Kidney (tissue), 22 donors: ENCODE measurements at places on chromosomes 3 and 15. TPM values are rescaled to one million over a fixed set of nuclear protein-coding genes. Genes with fewer than 3 reads are reported as not detected.

PPP1R14D gene
- not detected for total RNA-seq

ACAN gene
- total RNA-seq = 10.3 TPM

TGM4 gene
- total RNA-seq = not detected

BRPF1 gene
- total RNA-seq = 22.4 TPM

FHIT gene
- 20.2 TPM for total RNA-seq

CRELD1 gene
- 43.2 TPM for total RNA-seq

CHDH gene
- total RNA-seq = 33.4 TPM

LRRIQ4 gene
- total RNA-seq = not detected

GABRG3 gene
- total RNA-seq = not detected

GOLGA8J gene
- total RNA-seq = not detected

WNT7A gene
- 3.3 TPM for total RNA-seq

MORC1 gene
- 0.06 TPM for total RNA-seq

WDR93 gene
- total RNA-seq = 2.5 TPM

CHAC1 gene
- total RNA-seq = 4.7 TPM

LRRK1 gene
- 24.9 TPM for total RNA-seq

- no peak for DNase-seq
- no peaks in the 10 kb centered on the region for H3K36me3 ChIP-seq
- H3K27ac ChIP-seq = no peak overlapping the region
- H3K4me3 ChIP-seq = no peak overlapping the region
These were observed 179.1 kb downstream of the NTRK3 start for GRCh38 chr15:88077296-88078020.

GRCh38 chr3:184322731-184323487 is 8.5 kb downstream of the EIF4G1 start:
- H3K36me3 ChIP-seq = peaks cover 75% of the 10 kb centered on the region
- H3K27ac ChIP-seq = no peak overlapping the region
- no peaks in the 10 kb centered on the region for H3K27me3 ChIP-seq
- H3K4me1 ChIP-seq = peaks cover 13% of the 10 kb centered on the region
- DNase-seq = no peak

- no peak overlapping the region for H3K27ac ChIP-seq
- no peak overlapping the region for H3K4me3 ChIP-seq
- peaks cover 6% of the 10 kb centered on the region for H3K36me3 ChIP-seq
- peaks cover 2% of the 10 kb centered on the region for H3K4me1 ChIP-seq
- no peak for DNase-seq
These were observed 145.4 kb downstream of the KLHL25 start for GRCh38 chr15:85649372-85649771.

DNA sequence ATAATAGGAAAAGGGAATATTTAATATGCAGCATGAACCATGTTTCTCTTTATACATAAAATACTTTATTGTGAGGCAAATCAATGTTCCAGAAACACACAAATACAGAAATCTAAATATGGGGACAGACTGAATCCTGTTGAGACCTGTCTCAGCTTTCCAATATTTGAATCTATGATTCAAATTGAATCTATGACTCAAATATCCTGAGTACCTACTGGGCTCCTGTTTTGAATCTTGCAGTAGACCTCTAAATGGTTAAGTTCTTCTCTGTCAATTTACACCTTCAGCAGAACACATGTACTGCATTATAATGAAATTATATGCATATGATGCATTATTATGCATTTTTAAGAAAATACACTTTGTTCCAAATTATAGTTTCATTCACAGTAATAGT is 143.2 kb upstream of the PLXND1 start:
- no peak overlapping the region for H3K27ac ChIP-seq
- H3K36me3 ChIP-seq = no peaks in the 10 kb centered on the region
- no peak for DNase-seq
- no peaks in the 10 kb centered on the region for H3K4me1 ChIP-seq
- H3K27me3 ChIP-seq = no peaks in the 10 kb centered on the region
- no peak overlapping the region for H3K4me3 ChIP-seq

- no peaks in the 10 kb centered on the region for H3K36me3 ChIP-seq
- H3K4me1 ChIP-seq = no peaks in the 10 kb centered on the region
- H3K27ac ChIP-seq = no peak overlapping the region
These were observed 930.6 kb upstream of the SEMA6D start for GRCh38 chr15:46786590-46787285.

DNA sequence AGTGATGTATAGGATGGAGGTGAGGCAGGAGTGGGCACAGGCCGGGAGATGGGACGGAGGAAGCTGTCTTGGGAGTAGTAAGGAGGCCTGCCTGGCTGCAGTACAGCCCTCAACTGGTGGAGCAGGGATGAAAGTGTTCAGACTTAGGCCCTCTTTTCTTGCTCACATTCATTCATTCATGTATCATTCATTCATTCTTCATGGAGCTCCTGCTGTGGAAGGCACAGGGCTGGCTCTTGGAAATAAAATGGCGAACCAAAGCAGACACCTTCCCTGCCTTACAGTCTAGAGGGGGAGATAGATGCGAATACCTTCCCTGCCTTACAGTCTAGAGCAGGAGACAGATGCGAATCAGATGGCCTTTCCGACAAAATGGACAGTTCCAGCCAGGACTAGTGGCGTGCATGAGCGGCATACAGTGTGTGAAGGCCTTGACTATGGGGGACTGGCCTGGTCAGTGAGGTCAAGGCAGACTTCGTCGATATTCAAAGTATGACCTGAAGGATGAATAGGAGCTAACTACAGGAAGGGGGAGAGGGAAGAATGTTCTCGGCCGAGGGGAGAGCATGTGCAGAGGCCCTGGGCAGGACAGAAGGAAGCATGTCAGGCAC is 143.2 kb upstream of the TLE3 start:
- H3K27ac ChIP-seq = no peak overlapping the region
- no peak overlapping the region for H3K4me3 ChIP-seq
- no peaks in the 10 kb centered on the region for H3K27me3 ChIP-seq
- H3K36me3 ChIP-seq = no peaks in the 10 kb centered on the region
- no peak for DNase-seq
- H3K4me1 ChIP-seq = no peaks in the 10 kb centered on the region

GRCh38 chr15:39618063-39618823 is 37.4 kb downstream of the THBS1 start:
- H3K4me1 ChIP-seq = no peaks in the 10 kb centered on the region
- H3K27me3 ChIP-seq = no peaks in the 10 kb centered on the region
- no peaks in the 10 kb centered on the region for H3K36me3 ChIP-seq
- no peak for DNase-seq
- H3K27ac ChIP-seq = no peak overlapping the region

GRCh38 chr3:159322322-159322939 is 520.6 kb downstream of the MFSD1 start:
- no peak overlapping the region for H3K27ac ChIP-seq
- no peak for DNase-seq
- H3K27me3 ChIP-seq = no peaks in the 10 kb centered on the region
- no peaks in the 10 kb centered on the region for H3K4me1 ChIP-seq
- H3K4me3 ChIP-seq = no peak overlapping the region

GRCh38 chr3:13452490-13453335 is 27.4 kb upstream of the HDAC11 start:
- H3K36me3 ChIP-seq = no peaks in the 10 kb centered on the region
- H3K27me3 ChIP-seq = no peaks in the 10 kb centered on the region
- DNase-seq = peak; percentile 75
- no peaks in the 10 kb centered on the region for H3K4me1 ChIP-seq
- peak overlapping the region; percentile 98 for H3K27ac ChIP-seq

DNA sequence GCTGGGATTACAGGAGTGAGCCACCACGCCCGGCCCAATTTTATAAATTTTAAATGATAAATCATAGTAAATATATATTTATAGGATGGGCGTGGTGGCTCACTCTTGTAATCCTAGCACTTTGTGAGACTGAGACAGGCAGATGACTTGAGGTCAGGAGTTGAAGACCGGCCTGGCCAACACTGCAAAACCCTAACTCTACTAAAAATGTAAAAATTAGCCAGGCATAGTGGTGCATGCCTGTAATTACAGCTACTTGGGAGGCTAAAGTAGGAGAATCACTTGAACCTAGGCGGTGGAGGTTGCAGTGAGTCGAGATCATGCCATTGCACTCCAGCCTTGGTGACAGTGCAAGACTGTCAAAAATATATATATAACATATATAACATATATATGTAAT is 26.4 kb downstream of the MFN1 start:
- H3K36me3 ChIP-seq = peaks cover 8% of the 10 kb centered on the region
- no peaks in the 10 kb centered on the region for H3K4me1 ChIP-seq
- H3K4me3 ChIP-seq = no peak overlapping the region
- DNase-seq = no peak
- no peak overlapping the region for H3K27ac ChIP-seq
- H3K27me3 ChIP-seq = no peaks in the 10 kb centered on the region

DNA sequence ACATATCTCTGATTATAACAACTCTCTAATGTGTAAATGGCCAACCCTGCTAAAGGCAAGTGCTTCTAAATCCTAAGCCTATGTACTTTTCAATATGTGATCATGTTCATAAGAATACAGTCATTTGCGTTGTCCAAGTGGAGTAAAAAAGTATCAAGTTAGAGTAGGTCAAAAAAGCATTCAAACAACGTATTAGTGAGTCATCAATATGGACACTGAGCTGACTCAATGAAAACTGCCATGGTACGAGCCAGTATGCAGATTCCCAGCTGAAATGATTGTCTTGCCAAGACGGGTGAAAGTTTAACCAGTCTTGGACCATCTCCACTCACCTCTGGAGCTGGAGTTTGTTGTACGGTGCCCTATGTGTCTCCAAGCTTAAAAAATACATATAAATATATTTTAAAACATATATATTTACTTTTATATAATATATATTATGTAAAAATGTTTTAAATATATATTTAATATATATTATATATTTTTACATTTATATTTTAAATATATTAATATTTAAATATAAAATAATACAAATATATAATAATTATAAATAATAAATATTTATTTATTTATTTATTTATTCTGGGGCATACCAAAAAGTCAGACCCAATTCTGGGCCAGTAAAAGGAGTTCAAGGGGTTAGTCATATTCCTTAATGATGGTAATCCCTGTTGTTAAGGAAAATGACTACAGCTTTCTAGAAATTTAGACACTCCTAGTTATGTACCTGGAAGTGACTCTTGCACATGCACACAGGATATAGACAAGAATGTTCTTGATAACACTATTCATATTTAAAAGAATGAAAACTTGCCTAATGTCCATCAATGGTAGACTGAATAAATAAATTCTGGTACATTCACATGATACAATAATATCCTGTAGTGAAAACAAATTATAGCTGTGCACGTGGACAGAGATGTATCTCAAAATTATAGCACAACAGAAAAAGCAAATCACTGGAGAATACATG is 27.2 kb downstream of the PLSCR4 start:
- no peak for DNase-seq
- H3K4me3 ChIP-seq = no peak overlapping the region
- H3K27ac ChIP-seq = peak overlapping the region; percentile 86
- H3K4me1 ChIP-seq = peaks cover 14% of the 10 kb centered on the region
- H3K27me3 ChIP-seq = no peaks in the 10 kb centered on the region

- no peaks in the 10 kb centered on the region for H3K36me3 ChIP-seq
- peaks cover 14% of the 10 kb centered on the region for H3K4me1 ChIP-seq
- H3K27ac ChIP-seq = no peak overlapping the region
- no peaks in the 10 kb centered on the region for H3K27me3 ChIP-seq
- no peak for DNase-seq
- H3K4me3 ChIP-seq = no peak overlapping the region
These were observed 9.0 kb downstream of the TOP2B start for GRCh38 chr3:25655659-25656058.

- H3K4me3 ChIP-seq = no peak overlapping the region
- no peaks in the 10 kb centered on the region for H3K4me1 ChIP-seq
- no peaks in the 10 kb centered on the region for H3K36me3 ChIP-seq
- no peak overlapping the region for H3K27ac ChIP-seq
These were observed 657.1 kb downstream of the GRM7 start for GRCh38 chr3:7518026-7518425.

DNA sequence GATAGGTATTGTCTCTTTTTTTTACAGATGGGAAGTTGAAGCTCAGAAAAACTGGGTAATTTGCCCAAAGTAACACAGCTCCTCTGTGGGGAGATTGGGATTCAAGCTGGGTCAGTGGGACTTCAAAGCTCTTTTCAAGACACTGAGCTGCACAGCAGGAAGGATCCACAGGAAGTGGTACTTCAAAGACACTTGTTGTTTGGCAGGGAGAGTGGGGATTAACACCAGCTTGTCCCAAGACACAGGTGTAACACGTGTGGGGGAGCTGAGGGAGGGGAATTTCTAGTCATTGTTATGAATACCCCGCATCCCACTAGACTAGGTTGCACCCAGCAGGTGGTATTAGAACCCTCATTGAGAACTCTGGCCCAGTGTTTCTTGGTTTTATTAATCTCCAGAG is 116.0 kb downstream of the FOXB1 start:
- no peaks in the 10 kb centered on the region for H3K27me3 ChIP-seq
- H3K4me3 ChIP-seq = no peak overlapping the region
- H3K27ac ChIP-seq = no peak overlapping the region
- H3K4me1 ChIP-seq = no peaks in the 10 kb centered on the region

DNA sequence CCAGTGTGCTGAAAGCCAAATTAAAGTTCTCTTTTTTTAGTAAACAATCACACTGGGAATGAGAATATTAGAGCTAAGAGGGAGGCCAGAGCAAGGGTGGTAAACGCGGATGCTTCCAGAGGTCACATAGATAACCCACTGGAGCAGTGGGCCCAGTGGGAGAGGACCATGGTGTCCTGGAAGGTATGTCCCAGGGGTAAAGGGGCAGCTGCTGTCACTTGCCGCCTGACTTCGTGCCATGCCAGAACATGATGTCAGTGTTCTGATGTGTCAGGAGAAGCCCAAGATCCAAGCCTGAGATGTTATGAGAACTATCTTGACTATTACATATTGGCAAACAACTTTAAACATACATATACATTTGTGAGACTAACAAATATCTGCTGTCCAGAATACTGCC is 211.9 kb upstream of the IL12A start:
- no peaks in the 10 kb centered on the region for H3K27me3 ChIP-seq
- H3K4me3 ChIP-seq = no peak overlapping the region
- no peak overlapping the region for H3K27ac ChIP-seq
- H3K4me1 ChIP-seq = no peaks in the 10 kb centered on the region
- H3K36me3 ChIP-seq = no peaks in the 10 kb centered on the region

GRCh38 chr15:78950343-78950742 is 5.5 kb upstream of the CTSH start:
- no peaks in the 10 kb centered on the region for H3K36me3 ChIP-seq
- no peaks in the 10 kb centered on the region for H3K27me3 ChIP-seq
- no peak overlapping the region for H3K4me3 ChIP-seq
- H3K27ac ChIP-seq = peak overlapping the region; percentile 86
- no peak for DNase-seq

DNA sequence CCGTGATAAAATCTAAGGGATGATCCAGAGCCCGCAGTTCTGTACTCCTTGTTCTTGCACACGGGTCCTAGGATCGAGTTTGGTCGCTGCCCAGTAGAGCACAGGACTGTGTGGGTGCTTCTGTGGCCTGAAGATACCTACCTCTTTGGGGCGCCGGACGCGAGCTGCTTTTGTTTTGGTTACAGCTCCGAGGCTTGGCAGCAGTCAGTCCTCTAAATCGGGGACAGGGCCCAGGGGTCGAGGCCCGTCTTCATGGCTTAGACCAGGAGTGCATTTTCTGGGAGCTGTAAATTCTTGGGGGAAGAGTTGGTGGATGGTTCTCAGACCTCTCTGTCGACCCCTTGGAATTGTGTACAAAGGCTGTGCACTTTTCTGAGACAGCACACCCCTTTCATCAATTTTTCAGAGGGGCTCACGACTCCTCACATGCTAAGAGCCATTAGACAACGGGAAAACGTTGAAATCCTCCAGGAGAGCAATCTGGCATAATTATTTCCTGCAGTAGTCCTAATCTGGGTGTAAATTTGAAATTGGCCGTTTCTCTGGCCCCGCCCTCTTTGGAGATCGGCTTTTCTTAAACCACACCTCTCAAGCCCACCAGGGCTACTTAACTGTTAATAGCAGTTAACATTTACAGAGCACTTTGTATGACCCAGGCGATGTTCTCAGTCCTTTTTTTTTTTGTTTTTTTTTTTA is 928 bp downstream of the CEP97 start:
- peak overlapping the region; percentile 92 for H3K4me3 ChIP-seq
- DNase-seq = peak; percentile 72
- H3K27ac ChIP-seq = peak overlapping the region; percentile 36
- no peaks in the 10 kb centered on the region for H3K27me3 ChIP-seq
- no peaks in the 10 kb centered on the region for H3K36me3 ChIP-seq
